ENCODE measurements at places on chromosomes 6 and 20.
A peak's percentile ranks its signal among the peaks of the same experiment; 100 is the strongest.

DNA sequence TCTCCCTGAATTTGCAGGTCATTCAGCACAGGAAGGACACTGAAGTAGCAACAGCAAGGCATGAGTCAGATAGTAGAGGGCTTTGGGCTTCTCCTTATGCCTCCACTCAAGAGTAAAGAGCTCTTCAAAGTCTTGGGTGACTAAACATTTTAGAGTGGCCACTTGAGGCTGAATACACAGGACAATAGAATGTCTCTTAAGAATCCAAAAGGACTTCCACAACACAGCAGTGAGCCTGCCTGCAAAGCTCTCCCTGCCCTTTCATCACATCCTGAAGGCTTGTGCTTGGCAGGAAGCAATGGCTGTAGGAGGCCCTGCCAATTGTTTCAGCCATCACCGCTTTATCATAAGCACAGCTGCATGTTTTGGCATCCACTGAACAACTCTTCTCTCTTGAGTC is 36.8 kb downstream of the FOXQ1 start:
- no peak for DNase-seq

DNA sequence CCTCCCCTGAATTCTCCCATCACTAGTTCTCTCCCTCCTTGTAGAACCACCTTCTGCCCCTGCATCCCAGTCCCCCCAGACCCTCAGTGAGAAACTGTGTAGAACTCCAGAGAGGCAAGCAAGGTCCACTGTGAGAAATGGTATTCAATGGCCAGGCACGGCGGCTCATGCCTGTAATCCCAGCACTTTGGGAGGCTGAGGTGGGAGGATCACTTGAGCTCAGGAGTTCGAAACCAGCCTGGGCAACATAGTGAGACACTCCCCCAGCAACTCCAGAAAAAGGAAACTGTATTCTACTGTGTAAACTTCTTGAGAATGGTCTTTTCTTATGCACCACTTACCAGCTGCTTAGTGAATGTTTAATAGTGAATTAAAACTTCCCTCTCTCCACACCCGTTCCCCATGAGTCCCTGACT is 8.2 kb upstream of the CD83 start:
- DNase-seq, result no peak

- DNase-seq, result no peak
Observed at GRCh38 chr6:115058414-115059211, 715.8 kb upstream of the HS3ST5 start.

- no peak for DNase-seq
Observed at GRCh38 chr20:15922556-15922955, 650.7 kb downstream of the KIF16B start.

GRCh38 chr20:54086507-54087039 is 16.2 kb upstream of the BCAS1 start:
- no peak for DNase-seq

DNA sequence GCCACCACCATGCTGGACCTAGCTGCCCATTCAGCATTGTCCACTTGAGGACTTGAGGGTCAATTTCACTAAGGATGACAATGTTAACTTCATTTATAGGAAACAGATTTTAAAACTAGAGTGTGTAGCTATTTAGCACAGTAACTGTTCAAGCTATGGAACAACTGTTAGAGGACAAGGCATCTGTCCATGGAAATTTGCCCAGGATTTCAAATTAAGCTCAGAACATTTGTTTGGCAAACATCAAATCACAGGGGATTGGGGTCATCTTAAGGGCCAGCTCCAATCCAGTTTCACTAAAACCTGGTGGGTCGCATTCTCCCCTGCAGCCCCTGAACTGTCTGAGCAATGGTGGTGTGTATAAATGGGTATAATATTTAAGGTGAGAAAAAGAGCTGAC is 35.1 kb downstream of the PM20D2 start:
- no peak for DNase-seq

DNA sequence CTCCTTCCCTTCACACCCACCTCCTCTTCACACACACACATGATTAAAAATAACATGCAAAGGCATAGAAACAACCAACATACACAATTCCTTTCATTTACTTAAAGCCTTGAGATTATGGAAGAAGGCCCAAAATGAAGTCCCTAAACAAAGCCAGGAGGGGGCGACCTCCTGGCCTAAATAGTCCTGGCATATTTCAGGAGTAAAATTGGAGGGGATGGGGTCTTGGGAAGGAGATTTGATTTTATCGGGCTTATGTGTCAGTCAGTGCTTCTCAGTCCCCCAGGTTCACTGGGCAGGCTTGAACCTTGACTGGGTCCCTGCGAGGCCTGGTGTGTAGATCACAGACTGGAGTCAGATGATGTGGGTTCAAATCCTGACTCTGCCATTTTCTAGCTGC is 266.4 kb downstream of the SAMD5 start:
- no peak for DNase-seq

DNA sequence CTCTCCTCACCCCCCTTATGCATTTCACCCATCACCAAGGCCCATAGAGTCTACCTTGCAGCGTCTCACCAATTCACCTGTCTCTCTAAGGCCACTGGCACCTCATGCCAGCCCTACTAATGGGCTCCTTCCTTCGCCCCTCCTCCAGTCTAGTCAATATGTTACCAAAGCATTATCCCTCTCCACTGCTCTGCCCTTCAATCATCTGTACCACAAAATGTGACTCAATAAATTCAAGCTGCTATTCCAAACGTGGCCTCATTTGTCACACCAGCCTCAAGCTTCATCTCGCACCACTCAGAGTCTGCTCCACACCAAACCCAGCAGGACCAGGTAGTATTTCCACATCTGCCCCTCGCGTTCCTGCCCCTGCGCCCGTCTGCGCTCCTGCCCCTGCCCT is 21.8 kb upstream of the RPS6KA2 start:
- DNase-seq, result no peak

DNA sequence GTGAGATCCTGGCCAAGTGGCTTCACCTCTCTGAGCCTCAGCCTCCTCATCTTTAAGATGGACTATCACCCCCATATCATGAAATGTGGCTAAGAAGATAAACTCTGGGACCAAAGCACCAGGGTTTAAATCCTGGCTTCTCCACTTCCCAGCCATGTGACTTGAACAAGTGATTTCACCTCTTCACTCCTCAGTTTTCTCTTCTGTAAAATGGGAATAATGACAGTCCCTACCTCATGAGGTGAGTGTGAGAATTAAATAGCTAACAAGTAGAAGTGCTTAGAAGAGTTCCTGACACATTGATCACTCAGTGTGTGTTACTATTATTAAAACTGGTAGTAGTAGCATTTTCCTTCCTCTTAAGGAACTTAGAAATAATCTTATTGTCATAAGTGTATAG is 516.9 kb upstream of the SULF2 start:
- no peak for DNase-seq

DNA sequence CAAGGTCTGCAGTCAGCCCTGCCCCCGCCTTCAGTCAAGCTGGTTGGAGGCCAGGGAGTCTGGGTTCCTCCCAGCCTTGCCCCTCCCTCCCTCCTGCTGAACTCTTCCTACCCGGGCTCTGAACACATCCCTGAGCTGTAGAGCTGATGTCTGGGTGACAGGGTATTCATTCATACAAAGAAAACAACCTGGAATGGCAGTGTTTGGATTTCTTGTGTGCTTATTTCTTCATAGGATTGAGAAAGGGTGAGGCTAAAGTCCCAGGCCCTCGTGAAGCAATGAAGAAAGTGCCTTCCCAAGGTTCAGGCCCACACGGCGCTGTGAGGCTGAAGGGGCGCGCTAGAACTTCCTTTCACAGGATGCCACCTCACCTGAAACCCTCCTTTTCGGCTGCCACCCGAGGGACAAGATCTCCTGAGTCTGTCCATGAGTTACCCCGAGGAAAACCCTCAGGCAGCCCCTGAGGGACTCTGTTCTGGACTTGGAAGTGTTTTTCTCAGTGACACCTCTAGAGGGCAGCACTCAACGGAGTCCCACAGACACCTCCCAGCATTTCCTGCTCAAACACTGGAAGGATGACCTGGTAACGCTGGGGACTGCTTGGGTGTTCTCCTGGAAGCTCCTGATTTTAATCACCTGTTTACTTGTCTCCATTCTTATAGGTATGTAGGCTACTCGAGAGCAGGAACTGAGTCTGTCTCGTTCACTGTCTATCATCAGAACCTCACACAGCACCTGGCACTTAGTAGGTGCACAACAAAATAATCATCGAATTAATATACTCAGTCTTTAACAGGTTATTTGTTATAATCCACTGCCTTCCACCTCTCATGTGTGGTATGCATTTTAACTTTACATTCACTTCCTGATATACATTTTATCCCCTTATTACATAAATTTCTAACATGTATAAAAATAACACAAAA is 11.8 kb upstream of the GSTA1 start:
- DNase-seq, result peak; percentile 25

GRCh38 chr20:23326774-23327173 is 23.8 kb upstream of the NXT1 start:
- DNase-seq, result no peak

GRCh38 chr20:32839227-32839981 is 19.3 kb upstream of the EFCAB8 start:
- no peak for DNase-seq

- DNase-seq, result no peak
Observed at GRCh38 chr6:136969433-136969832, 47.3 kb downstream of the SLC35D3 start.

GRCh38 chr6:123780021-123780420 is 23.6 kb upstream of the NKAIN2 start:
- DNase-seq, result no peak

- no peak for DNase-seq
Observed at GRCh38 chr6:14108571-14109410, 8.8 kb upstream of the CD83 start.

- no peak for DNase-seq
Observed at GRCh38 chr6:98335594-98335993, 498.8 kb upstream of the POU3F2 start.

GRCh38 chr6:71157345-71157744 is 131.3 kb upstream of the OGFRL1 start:
- DNase-seq, result no peak

DNA sequence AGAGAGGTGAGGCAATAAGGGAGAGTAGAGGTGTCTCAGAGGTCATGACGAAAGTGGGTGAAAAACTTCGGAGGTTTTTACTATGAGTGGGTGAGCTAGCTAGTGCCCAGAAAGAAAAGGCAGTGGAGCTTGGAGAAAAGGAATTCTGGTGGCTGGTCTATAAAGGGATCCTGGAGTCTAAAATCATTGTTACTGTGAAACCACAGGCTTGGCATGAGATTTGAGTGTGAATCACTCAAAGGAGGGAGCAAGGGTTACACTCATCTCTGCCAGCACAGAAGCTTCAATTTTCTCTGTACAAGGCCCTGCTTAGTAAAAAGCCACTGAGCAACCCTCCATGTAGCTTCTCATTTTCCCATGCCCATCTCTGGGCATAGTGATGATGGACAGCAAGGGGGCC is 47.5 kb downstream of the CD83 start:
- no peak for DNase-seq

DNA sequence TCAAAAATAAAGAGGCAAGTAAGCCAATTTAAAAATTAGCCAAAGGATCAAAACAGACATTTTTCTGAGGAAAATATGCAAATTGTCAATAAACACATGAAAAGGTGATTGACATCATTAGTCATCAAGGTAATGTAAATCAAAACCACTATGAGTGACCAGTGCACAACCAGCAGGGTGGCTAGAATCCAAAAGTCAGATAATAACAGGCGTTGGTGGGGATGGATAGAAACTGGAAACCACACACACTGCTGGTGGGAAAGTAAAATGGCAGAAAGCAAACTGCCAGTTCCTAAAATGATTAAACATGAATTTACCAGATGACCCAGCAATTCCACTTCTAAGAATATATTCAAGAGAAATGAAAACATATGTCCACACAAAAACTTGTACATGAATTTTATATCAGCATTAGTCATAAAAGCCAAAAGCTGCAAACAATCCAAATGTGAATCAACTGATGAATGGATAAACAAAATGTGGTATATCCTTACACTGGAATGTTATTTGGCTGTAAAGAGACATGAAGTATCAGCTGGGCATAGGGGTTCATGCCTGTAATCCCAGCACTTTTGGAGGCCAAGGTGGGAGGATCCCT is 74.8 kb upstream of the MBOAT1 start:
- no peak for DNase-seq

DNA sequence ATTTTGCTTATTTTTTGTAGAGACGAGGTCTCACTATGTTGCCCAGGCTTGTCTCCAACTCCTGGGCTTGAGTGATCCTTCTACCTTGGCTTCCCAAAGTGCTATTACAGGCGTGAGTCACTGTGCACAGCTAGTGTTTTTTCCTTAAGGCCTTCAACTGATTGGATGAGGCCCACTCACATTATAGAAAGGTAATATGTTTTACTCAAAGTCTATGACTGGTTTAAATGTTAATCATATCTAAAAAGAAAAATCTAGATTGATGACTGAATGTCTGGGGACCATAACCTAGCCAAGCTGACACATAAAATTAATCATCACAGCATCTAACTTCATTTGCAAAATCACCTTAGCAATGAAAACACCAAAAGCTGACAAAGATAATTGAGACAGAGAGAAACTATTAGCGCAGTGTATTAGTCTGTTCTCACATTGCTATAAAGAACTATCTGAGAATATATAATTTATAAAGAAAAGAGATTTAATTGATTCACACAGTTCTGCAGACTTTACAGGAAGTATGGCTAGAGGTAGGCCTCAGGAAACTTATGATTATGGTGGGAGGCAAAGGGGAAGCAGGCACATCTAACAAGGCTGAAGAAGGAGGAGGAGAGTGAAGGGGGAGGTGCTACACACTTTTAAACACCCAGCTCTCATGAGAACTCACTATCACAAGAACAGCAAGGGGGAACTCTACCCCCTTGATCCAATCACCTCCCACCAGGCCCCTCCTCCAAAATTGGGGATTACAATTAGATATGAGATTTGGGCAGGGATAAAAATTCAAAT is 66.8 kb upstream of the ARHGAP18 start:
- DNase-seq, result no peak

- no peak for DNase-seq
Observed at GRCh38 chr6:73984571-73985210, 288.7 kb downstream of the CD109 start.

DNA sequence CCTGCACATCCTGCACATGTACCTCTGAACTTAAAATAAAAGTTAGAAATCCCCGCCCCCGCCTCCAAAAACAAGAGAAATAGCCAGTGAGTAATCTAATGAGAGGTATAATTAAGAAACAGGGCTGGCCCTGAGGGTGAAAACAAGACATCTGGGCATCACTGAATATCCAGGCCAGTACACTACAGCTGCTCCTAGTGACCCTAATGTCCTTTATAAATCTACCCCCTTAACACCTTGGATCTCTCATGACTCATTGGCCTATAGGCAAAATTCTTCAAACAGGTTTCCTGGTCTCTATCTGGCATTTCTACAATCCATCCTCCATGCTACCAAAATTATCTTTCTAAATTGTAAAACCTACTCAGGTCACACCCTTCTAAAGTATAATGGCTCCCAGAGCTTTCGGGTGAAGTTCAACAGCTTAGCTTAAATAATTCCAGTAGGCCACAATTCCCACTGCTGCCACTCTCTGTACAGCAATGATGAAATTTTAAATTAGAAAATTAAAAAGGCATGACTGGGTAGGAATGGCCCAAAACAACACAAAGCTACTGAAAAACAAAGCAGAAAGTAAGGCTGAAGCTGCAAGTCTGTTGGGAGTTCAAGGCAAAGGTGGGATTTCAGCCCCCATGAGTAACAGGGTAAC is 260.9 kb downstream of the GMDS start:
- no peak for DNase-seq

GRCh38 chr20:25573288-25574251 is 11.8 kb downstream of the NINL start:
- DNase-seq, result no peak

GRCh38 chr6:34917626-34918285 is 28.7 kb downstream of the ANKS1A start:
- no peak for DNase-seq

- no peak for DNase-seq
Observed at GRCh38 chr6:41021832-41022231, 17.2 kb downstream of the UNC5CL start.

All from stimulated activated CD4-positive, alpha-beta T cell treated with anti-CD3 and anti-CD28 coated beads, TNF-alpha, amount 100 ng/mL, for 24 hours (primary cell).